ENCODE measurements at places on chromosomes 1 and 21. TPM values are rescaled to one million over a fixed set of nuclear protein-coding genes. Genes with fewer than 3 reads are reported as not detected.

LMX1A gene
- not detected for total RNA-seq

RGS7 gene
- not detected for total RNA-seq

SPRR3 gene
- not detected for total RNA-seq

LIPI gene
- not detected for total RNA-seq

KPRP gene
- not detected for total RNA-seq

COL8A2 gene
- total RNA-seq, result 2.5 TPM

TNFAIP8L2 gene
- total RNA-seq, result 0.19 TPM

THEM5 gene
- not detected for total RNA-seq

FBXO2 gene
- 0.68 TPM for total RNA-seq

TRABD2B gene
- total RNA-seq, result 0.69 TPM

UCK2 gene
- total RNA-seq, result 23.3 TPM

FCER1A gene
- total RNA-seq, result not detected

PRAMEF13 gene
- total RNA-seq, result not detected

HENMT1 gene
- 3.4 TPM for total RNA-seq

TRIM67 gene
- 0.15 TPM for total RNA-seq

PDZK1IP1 gene
- not detected for total RNA-seq

DMRTA2 gene
- not detected for total RNA-seq

TSPEAR gene
- not detected for total RNA-seq

HMCN1 gene
- total RNA-seq, result 157 TPM

CAPN2 gene
- 149 TPM for total RNA-seq

SSX2IP gene
- total RNA-seq, result 6.9 TPM

S100A12 gene
- total RNA-seq, result not detected

NDC1 gene
- total RNA-seq, result 7.3 TPM

SLC44A5 gene
- total RNA-seq, result 0.25 TPM

DTL gene
- total RNA-seq, result 0.87 TPM

VWA5B1 gene
- total RNA-seq, result not detected

FMN2 gene
- total RNA-seq, result not detected

RBBP5 gene
- 12.1 TPM for total RNA-seq

KIAA0040 gene
- total RNA-seq, result 0.78 TPM

FCRL1 gene
- not detected for total RNA-seq

KRTAP19-3 gene
- total RNA-seq, result not detected

RXFP4 gene
- total RNA-seq, result not detected

DDAH1 gene
- total RNA-seq, result 15.6 TPM

WDR64 gene
- total RNA-seq, result not detected

DIO1 gene
- not detected for total RNA-seq

SMYD3 gene
- 15.9 TPM for total RNA-seq

ETNK2 gene
- 7.5 TPM for total RNA-seq

RBP7 gene
- total RNA-seq, result not detected

TRIM17 gene
- total RNA-seq, result not detected

FMOD gene
- total RNA-seq, result 29.1 TPM

HAO2 gene
- not detected for total RNA-seq

AMY1A gene
- total RNA-seq, result not detected

ADAM30 gene
- total RNA-seq, result not detected

KRTAP19-1 gene
- total RNA-seq, result not detected

ZNF670 gene
- 1.9 TPM for total RNA-seq

ANGPTL1 gene
- 34.1 TPM for total RNA-seq

OR2T8 gene
- total RNA-seq, result not detected

SYT14 gene
- 0.19 TPM for total RNA-seq

ILDR2 gene
- total RNA-seq, result not detected

SYPL2 gene
- total RNA-seq, result 1.00 TPM

LCE3E gene
- not detected for total RNA-seq

NPHS2 gene
- total RNA-seq, result not detected

ACBD3 gene
- total RNA-seq, result 42.7 TPM

TCEANC2 gene
- 2.2 TPM for total RNA-seq

PRKAB2 gene
- 11.9 TPM for total RNA-seq

LAMC2 gene
- total RNA-seq, result 2.2 TPM

S100A16 gene
- 164 TPM for total RNA-seq

OR2M3 gene
- total RNA-seq, result not detected
